ENCODE measurements at places on chromosomes 5 and 9. TPM values are rescaled to one million over a fixed set of nuclear protein-coding genes. Genes with fewer than 3 reads are reported as not detected.

Gene SLC6A7
- not detected for total RNA-seq

Gene BARX1
- 58.2 TPM for total RNA-seq

Gene NUP155
- total RNA-seq = 53.3 TPM

Gene SMIM33
- not detected for total RNA-seq

Gene SPAAR
- total RNA-seq = not detected

Gene SPATA31A6
- total RNA-seq = not detected

Gene CLINT1
- 91.4 TPM for total RNA-seq

Gene RECK
- total RNA-seq = 5.4 TPM

Gene CTXN3
- not detected for total RNA-seq

Gene PCDHGA6
- 1.6 TPM for total RNA-seq

Gene PCDHGC4
- not detected for total RNA-seq

Gene HAND1
- not detected for total RNA-seq

Gene GPBP1
- total RNA-seq = 42.8 TPM

Gene IL5
- total RNA-seq = not detected

Gene TMEM141
- 230 TPM for total RNA-seq

Gene LECT2
- not detected for total RNA-seq

Gene ENG
- 2.1 TPM for total RNA-seq

Gene PPIC
- 21.9 TPM for total RNA-seq

Gene SPINK14
- total RNA-seq = not detected

Gene NUTM2F
- total RNA-seq = not detected

Gene ACER2
- total RNA-seq = 1.9 TPM

Gene PCDHGA8
- not detected for total RNA-seq

Gene GPSM1
- 23.5 TPM for total RNA-seq

Gene CCIN
- total RNA-seq = not detected

Gene LMAN2
- total RNA-seq = 647 TPM

Gene CORO2A
- total RNA-seq = 2.0 TPM

Gene C5orf63
- not detected for total RNA-seq

Gene BARHL1
- not detected for total RNA-seq

Gene GLDC
- total RNA-seq = 14.3 TPM

Gene SLC34A1
- 1.5 TPM for total RNA-seq

Gene FOXI1
- total RNA-seq = not detected

Gene OLFML2A
- total RNA-seq = 4.3 TPM

Gene DMRTA1
- total RNA-seq = 6.0 TPM

Gene FBP2
- not detected for total RNA-seq

Gene ACOT12
- not detected for total RNA-seq

Gene ARL14EPL
- not detected for total RNA-seq

Gene DND1
- not detected for total RNA-seq

Gene STX17
- 24.4 TPM for total RNA-seq

Gene CMBL
- total RNA-seq = 141 TPM

Gene SLC34A3
- not detected for total RNA-seq

Gene TICAM2
- not detected for total RNA-seq

Gene SPATA31A3
- total RNA-seq = not detected

Data from Caki2 (cell line).